ENCODE measurements at places on chromosomes 1 and 21. TPM values are rescaled to one million over a fixed set of nuclear protein-coding genes. Genes with fewer than 3 reads are reported as not detected.

Gene DHDDS
- total RNA-seq = 32.8 TPM

Gene DIO1
- total RNA-seq = not detected

Gene MAP3K21
- 33.6 TPM for total RNA-seq

Gene LCA5L
- total RNA-seq = 1.7 TPM

- no peak overlapping the region for H3K4me3 ChIP-seq
- H3K36me3 ChIP-seq = peaks cover 70% of the 10 kb centered on the region
- H3K27ac ChIP-seq = no peak overlapping the region
Measured at GRCh38 chr1:223802602-223803001, 43.1 kb downstream of the TP53BP2 start.

DNA sequence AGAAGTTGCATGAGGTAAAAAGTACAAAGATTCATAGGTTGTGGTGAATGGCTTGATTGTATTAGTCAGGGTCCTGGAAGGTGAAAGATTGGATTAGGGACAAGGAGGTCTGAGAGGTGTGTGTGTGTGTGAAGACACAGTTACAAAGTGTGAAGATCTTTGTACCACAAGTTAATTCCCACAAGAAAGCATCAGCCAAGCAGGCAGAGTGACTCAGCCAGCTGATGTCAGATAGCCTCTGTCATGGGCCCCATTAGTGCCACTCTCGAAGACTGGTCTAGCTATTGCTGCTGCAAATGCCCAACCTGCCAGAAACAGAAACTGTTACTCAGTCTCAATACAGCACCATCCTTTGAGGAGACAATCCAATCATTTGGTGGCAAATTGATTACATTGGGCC lies 96.5 kb downstream of the DTL start:
- no peak overlapping the region for H3K27ac ChIP-seq
- no peaks in the 10 kb centered on the region for H3K27me3 ChIP-seq
- no peak for DNase-seq
- H3K4me3 ChIP-seq = no peak overlapping the region
- no peaks in the 10 kb centered on the region for H3K36me3 ChIP-seq

DNA sequence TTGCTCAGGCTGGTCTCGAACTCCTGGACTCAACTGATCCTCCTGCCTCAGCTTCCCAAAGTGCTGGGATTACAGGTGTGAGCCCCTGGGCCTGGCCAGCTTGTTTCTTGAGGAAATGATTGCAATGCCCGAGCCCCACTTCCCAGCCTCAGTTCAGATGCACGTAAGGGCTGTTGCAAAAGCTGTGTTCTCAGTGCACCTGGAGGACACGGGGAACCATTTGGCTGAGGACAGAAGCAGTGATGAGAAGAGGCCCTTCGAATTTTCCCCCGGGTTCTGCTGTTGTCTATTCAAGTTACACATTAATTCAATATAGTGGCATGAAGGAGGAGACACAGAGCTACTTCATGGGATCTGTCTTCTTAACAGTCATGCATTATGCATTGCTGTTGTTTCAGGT lies 78.8 kb upstream of the WDR26 start:
- H3K4me1 ChIP-seq = no peaks in the 10 kb centered on the region
- no peaks in the 10 kb centered on the region for H3K27me3 ChIP-seq
- no peak overlapping the region for H3K4me3 ChIP-seq
- no peak for DNase-seq
- no peaks in the 10 kb centered on the region for H3K36me3 ChIP-seq
- H3K27ac ChIP-seq = no peak overlapping the region

- H3K4me1 ChIP-seq = peaks cover 64% of the 10 kb centered on the region
- H3K27me3 ChIP-seq = no peaks in the 10 kb centered on the region
- no peak for DNase-seq
- H3K27ac ChIP-seq = peak overlapping the region; percentile 14
Measured at GRCh38 chr1:54884768-54885167, 2.2 kb downstream of the DHCR24 start.

GRCh38 chr1:66954208-66954607 lies 29.4 kb downstream of the MIER1 start:
- H3K27me3 ChIP-seq = no peaks in the 10 kb centered on the region
- no peak overlapping the region for H3K4me3 ChIP-seq

GRCh38 chr1:54681358-54681757 lies 34.3 kb upstream of the TTC4 start:
- no peak overlapping the region for H3K27ac ChIP-seq
- no peak overlapping the region for H3K4me3 ChIP-seq
- peaks cover 55% of the 10 kb centered on the region for H3K27me3 ChIP-seq
- H3K4me1 ChIP-seq = no peaks in the 10 kb centered on the region
- no peak for DNase-seq
- no peaks in the 10 kb centered on the region for H3K36me3 ChIP-seq

DNA sequence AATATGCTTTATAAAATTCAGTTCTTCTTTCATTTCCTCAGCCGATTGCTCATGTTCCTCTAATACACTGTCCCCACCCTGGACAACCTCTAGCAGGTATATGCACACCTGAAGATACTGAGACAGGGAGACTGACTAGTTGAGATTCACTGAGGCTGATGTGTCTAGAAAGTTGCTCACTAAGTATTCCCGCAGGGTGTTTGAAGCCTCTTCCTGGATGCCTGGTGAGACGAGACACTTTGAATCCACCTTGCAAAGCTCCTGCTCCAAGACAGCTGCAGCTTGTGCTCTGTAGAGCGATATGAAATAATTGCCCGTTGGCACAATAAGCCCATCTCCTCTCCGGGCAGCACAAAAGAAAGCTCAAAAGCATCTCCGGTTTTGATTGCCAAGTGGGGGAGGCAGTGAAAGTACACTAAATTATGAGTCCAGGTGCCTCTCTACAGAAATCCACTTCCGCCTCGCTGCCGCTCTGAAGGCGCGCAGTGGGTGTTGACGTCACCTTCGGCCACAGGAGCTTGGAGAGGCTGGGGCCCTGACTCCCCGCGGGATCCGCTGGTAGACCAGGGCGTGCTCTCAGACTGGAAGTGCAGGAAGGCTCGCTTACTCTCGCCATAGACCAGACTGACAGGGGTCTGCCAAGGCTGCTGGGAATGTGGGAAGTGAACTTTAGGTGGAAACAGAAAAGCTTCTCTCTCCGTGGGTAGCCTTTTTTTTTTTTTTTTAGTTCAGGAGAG lies 46.3 kb downstream of the GPA33 start:
- peak overlapping the region; percentile 76 for H3K4me3 ChIP-seq
- H3K27ac ChIP-seq = peak overlapping the region; percentile 50
- H3K4me1 ChIP-seq = peaks cover 17% of the 10 kb centered on the region
- no peaks in the 10 kb centered on the region for H3K27me3 ChIP-seq
- peaks cover 6% of the 10 kb centered on the region for H3K36me3 ChIP-seq
